ENCODE measurements at places on chromosomes 11 and 22. TPM values are rescaled to one million over a fixed set of nuclear protein-coding genes. Genes with fewer than 3 reads are reported as not detected.

DNA sequence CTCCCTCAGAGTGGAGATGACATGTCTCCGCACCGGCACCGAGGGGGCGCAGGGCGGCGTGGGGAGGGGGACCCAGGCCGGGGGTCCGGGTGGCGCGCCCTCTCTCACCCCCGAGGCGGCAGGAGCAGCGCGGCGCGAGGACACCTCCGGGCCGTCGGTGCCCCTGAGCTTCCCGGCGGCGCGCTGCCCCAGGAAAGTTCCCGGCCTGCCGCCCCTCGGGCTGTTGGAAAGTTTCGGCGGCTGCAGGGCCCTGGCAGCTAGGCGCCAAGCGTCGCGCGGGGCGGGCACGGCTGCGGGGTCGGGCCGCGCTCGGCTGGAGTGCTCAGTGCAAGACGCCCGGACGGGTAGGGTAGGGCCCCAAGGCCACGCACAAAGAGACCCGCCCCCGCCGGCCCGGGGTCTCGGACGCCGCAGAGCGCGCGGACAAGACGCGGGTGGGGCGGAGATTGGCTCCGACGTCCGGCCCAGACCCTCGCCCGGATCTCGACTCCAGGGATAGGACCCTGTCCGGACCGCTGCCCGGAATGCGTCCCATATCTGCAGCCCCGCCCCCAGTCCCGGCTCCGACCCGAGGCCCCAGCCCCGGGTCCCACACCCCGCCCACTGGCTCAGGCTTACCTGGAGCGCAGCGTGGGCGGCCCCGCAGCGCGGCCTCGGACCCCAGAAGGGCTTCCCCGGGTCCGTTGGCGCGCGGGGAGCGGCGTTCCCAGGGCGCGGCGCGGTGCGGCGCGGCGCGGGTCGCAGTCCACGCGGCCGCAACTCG, 471 bp downstream of the ARVCF start:
- peak overlapping the region; percentile 85 for H3K4me3 ChIP-seq
- no peak for DNase-seq
- H3K27ac ChIP-seq: no peak overlapping the region
- peaks cover 32% of the 10 kb centered on the region for H3K4me1 ChIP-seq
- no peaks in the 10 kb centered on the region for H3K36me3 ChIP-seq

DNA sequence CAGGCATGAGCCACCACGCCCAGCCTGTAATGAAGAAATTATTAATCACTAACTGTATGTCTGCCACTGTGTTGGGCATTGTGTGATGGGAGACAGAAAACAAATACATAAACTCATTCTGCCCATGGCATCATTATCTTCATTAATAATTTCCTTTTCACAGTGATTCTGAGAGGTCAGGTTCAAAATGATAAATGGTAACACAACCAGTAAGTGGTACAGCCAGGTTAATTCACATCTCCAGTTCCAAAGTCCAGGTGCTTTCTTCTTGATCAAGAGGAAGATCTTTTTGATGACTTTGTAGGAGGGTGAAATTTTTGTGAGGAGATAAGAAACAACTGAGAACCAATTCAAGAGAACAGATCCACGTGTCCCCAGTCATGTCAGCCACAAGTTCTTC, 66.7 kb downstream of the PISD start:
- no peak for DNase-seq
- no peaks in the 10 kb centered on the region for H3K4me1 ChIP-seq
- H3K36me3 ChIP-seq: no peaks in the 10 kb centered on the region
- no peaks in the 10 kb centered on the region for H3K27me3 ChIP-seq
- no peak overlapping the region for H3K27ac ChIP-seq

Gene PACS1
- total RNA-seq: 78.6 TPM

Gene GVQW3
- 0.36 TPM for total RNA-seq

Gene POLR2F
- total RNA-seq: 62.2 TPM

DNA sequence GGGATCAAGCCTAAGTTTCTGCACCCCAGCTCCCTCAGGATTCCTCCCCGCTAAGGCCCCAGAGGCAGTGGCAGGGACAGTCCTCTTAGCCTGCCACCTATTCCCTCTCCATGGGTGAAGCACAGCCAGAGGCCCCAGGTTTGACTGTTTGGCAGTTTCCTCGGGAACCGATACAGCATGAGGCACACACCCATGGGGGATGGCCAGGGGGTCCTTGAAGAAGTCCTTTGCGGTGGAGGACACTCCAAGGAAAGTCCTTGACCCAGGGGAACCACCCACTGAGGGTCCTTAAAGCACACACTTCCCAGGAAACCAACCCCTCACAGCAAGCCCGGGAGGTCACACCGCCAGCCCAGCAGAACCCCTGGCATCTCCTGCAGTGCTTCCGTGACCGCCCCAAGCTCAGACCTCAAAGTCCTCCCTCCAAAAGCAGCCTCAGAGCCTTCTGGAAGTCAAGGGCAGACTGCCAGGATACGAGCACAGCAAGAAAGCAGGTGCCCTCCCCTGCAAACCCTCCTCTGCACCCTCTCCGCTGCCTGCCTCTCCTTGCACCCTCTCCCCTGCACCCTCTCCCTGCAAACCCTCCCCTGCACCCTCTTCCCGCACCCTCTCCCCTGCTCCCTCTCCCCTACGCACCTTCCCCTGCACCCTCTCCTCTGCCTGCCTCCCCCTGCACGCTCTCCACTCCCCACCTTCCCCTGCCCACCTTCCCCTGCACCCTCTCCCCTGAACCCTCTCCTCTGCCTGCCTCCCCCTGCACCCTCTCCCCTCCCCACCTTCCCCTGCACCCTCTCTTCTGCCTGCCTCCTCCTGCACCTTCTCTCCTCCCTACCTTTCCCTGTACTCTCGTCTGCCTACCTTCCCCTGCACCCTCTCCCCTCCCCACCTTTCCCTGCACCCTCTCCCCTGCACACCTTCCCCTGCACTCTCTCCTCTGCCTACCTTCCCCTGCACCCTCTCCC, 1.4 kb downstream of the SIGIRR start:
- H3K27me3 ChIP-seq: peaks cover 26% of the 10 kb centered on the region
- DNase-seq: no peak
- peaks cover 33% of the 10 kb centered on the region for H3K4me1 ChIP-seq
- H3K4me3 ChIP-seq: no peak overlapping the region
- H3K36me3 ChIP-seq: no peaks in the 10 kb centered on the region

- DNase-seq: no peak
- no peak overlapping the region for H3K4me3 ChIP-seq
- H3K36me3 ChIP-seq: no peaks in the 10 kb centered on the region
- H3K27me3 ChIP-seq: peaks cover 24% of the 10 kb centered on the region
Measured at GRCh38 chr22:35230417-35230816, 26.9 kb upstream of the HMGXB4 start.

DNA sequence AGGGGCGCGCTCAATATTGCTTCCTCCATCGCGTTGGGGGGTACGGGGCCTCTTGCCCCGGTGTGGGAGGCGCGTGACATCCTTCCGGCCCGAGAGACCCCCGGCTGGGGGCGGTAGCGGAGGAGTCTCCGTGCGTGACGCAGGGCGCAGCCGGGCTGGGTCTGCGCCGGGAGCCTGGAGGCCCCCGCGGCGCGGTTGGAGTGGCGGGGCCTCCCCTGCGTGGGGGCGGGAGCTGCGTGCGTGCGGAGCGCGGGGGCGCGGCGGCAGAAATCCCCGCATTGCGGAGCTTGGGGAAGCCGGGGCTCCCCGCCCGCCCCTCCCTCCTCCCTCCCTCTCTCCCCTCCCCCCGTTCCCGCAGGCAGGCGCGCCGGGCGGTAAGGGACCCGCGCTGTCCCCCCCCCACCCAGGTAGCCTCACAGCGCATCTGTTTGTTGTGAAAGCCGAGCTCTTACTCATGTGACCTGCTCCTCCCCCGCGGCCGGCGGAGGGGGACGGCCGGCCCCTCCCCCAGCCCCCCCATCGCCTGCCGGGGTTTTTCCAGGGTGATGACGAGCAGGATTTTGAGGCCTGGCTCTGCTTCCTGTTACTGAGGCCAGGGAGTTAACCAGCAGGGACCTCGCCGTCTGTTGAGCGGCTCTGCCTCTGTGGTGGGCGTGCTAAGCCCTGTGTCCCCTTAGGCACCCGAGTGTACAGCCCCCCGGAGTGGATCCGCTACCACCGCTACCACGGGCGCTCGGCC, 1.6 kb downstream of the PIM3 start:
- H3K27ac ChIP-seq: peak overlapping the region; percentile 99
- peaks cover 32% of the 10 kb centered on the region for H3K36me3 ChIP-seq
- H3K27me3 ChIP-seq: no peaks in the 10 kb centered on the region
- peak; percentile 94 for DNase-seq
- peak overlapping the region; percentile 97 for H3K4me3 ChIP-seq

GRCh38 chr11:16780146-16780545, 41.7 kb downstream of the C11orf58 start:
- H3K4me3 ChIP-seq: no peak overlapping the region
- H3K27ac ChIP-seq: no peak overlapping the region
- no peaks in the 10 kb centered on the region for H3K27me3 ChIP-seq
- no peak for DNase-seq
- H3K36me3 ChIP-seq: no peaks in the 10 kb centered on the region
- peaks cover 50% of the 10 kb centered on the region for H3K4me1 ChIP-seq

DNA sequence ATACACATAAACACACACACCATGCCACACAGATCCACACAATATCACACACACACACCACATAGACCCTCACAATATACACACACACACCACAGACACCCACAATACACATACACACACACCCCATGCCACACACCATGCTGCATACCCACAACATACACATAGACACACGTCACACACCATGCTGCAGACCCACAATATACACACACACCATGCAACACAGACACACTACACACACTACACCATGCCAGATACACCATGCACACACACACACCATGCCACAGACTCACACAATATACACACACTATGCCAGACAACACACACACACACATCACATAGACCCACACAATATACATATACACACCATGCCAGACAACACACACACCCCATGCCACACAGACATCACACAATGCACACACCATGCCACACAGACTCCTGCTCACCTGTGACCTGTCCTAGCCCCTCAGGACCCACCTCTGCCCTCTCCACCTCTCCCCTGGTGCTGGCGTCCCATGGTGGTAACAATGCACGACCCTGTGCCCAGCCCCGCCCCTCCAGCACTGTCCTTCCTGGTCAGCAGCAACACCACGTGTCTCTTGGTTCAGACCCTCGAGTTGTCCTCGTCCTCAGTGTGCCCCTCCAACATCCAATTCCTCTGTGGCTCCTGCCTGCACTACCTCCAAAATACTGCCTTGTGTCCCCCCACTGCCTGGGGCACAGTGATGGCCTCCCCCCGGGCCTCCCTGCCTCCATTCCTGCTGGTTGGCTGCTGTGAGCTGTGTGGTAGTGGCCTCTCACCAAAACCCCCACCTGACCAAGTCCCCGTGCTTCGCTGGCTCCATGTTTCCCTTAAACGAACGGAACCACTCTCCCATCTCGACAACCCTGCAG, 23.7 kb upstream of the RFPL3 start:
- H3K4me1 ChIP-seq: peaks cover 9% of the 10 kb centered on the region
- peaks cover 14% of the 10 kb centered on the region for H3K27me3 ChIP-seq

- H3K27ac ChIP-seq: no peak overlapping the region
- H3K27me3 ChIP-seq: no peaks in the 10 kb centered on the region
- H3K4me1 ChIP-seq: peaks cover 19% of the 10 kb centered on the region
- DNase-seq: peak; percentile 65
- no peaks in the 10 kb centered on the region for H3K36me3 ChIP-seq
Measured at GRCh38 chr11:14894657-14895598, 2.9 kb upstream of the CYP2R1 start.

GRCh38 chr11:96306933-96307775, 35.8 kb downstream of the MAML2 start:
- H3K27ac ChIP-seq: peak overlapping the region; percentile 88
- H3K27me3 ChIP-seq: no peaks in the 10 kb centered on the region
- peak; percentile 94 for DNase-seq
- no peaks in the 10 kb centered on the region for H3K36me3 ChIP-seq

Gene FBXO7
- 87.9 TPM for total RNA-seq

- H3K4me1 ChIP-seq: peaks cover 40% of the 10 kb centered on the region
- peak within 1 kb of the TSS; percentile 90 for H3K4me3 ChIP-seq
- peak within 1 kb of the TSS; percentile 96 for H3K27ac ChIP-seq
- H3K36me3 ChIP-seq: no peaks in the 10 kb centered on the region
Measured at GRCh38 chr11:110092515-110093406, at the start of gene ZC3H12C. TSS of gene ZC3H12C (plus strand) at chr11:110093392. CDS start at chr11:110093412, 20 bp downstream.

Gene THY1
- 18.8 TPM for total RNA-seq

- no peaks in the 10 kb centered on the region for H3K27me3 ChIP-seq
- peak overlapping the region; percentile 64 for H3K4me3 ChIP-seq
- H3K27ac ChIP-seq: peak overlapping the region; percentile 70
- no peak for DNase-seq
- peaks cover 15% of the 10 kb centered on the region for H3K36me3 ChIP-seq
Measured at GRCh38 chr11:28110821-28111200, 2.6 kb downstream of the METTL15 start.

DNA sequence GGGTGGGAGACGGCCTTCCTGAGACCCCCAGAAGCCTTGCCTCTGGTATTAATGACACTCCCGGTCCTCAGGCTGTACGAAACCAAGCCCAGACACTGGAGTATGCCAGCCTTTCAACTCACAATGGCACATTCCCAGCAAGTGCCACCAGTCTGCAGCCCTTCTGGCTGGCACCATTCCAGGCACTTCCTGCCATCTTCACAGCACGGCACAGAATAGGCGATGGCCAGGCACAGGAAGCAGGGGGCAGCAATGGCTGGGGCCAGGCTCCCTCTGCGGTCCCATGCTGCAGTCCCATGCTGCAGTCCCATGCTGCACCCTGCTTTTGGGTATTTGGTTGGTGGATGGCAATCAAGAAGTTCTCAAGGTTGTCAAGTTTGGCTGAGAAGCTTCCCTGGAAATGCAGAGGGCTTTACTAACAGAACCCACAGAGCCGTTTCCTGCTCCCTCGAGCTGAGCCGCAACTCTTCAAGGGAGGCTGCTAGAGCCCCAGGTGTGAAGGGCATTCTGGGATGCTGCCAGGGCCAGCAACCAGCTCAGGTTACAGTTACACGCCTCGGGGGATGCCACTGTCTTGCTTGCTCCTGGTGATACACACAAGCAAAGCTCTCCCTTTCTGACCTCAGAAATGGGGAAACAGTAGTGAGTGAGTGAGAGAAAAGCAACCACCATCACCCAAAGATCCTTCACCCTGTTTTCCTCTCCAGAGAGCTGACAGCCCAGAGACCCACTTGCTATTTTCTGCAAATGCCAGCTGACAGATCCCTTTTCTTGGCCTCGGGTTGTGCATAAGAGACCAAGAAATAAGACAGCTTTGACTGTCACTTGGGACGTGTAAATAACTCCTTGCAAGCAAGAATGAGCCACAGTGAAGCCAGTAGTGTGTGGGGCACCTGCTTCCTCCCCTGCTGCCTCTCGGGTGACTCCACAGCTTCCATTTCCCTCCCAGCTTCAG, 23.9 kb downstream of the LRFN4 start:
- peak overlapping the region; percentile 41 for H3K27ac ChIP-seq
- no peak for DNase-seq
- H3K4me1 ChIP-seq: peaks cover 52% of the 10 kb centered on the region
- H3K27me3 ChIP-seq: no peaks in the 10 kb centered on the region
- no peak overlapping the region for H3K4me3 ChIP-seq
- H3K36me3 ChIP-seq: no peaks in the 10 kb centered on the region

DNA sequence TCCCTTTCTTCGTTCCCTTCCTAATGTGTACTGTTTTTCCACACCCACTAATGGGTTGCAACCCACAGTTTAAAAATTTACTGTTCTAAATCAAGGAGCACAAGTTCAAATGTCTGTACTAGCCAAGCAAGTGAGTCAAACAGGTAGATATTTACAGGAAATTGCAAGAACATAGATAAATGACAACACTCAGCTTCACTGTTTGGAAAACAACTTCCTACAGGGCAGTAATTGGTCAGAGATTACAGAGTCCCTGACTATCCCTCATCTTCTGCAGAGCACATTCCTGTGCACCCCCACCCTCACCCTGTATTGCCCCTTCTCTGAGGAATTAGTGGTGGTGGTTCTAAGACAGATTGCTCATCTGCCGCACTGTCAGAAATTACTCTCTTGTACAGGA, 1.9 kb downstream of the SERPING1 start:
- no peak for DNase-seq
- peak overlapping the region; percentile 92 for H3K27ac ChIP-seq
- H3K4me3 ChIP-seq: peak overlapping the region; percentile 51
- no peaks in the 10 kb centered on the region for H3K27me3 ChIP-seq

Measured in suprapubic skin (tissue), 4 donors.